Fibroblast of skin of left quadriceps (primary cell): ENCODE measurements at places on chromosomes 16 and 17.

GRCh38 chr17:13442361-13442760, 159.4 kb downstream of the HS3ST3A1 start:
- no peak for DNase-seq

GRCh38 chr17:1865252-1866037, 35.6 kb downstream of the RPA1 start:
- DNase-seq: no peak

- no peak for DNase-seq
Measured at GRCh38 chr17:82926716-82927115, 86.9 kb upstream of the ZNF750 start.

GRCh38 chr16:48236286-48236685, 7.8 kb upstream of the LONP2 start:
- no peak for DNase-seq

DNA sequence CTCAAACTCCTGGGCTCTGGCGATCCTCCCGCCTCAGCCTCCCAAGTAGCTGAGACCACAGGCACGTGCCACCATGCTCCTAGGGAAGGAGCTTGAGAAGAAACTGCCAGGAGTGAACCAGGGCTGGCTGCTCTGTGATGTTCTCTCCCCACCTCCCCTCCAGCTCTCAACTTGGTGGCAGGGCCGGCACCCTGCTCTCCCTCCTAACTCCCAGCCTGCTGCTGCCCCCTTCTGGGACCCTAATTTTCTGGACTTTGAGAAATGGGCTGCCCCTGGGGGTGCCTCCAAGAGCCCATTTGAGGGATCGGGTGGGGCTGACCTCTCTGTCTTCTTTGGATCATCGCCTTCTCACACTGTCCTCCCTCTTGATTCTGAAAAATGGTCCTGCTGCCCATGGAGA, 14.9 kb upstream of the STAT3 start:
- DNase-seq: no peak

DNA sequence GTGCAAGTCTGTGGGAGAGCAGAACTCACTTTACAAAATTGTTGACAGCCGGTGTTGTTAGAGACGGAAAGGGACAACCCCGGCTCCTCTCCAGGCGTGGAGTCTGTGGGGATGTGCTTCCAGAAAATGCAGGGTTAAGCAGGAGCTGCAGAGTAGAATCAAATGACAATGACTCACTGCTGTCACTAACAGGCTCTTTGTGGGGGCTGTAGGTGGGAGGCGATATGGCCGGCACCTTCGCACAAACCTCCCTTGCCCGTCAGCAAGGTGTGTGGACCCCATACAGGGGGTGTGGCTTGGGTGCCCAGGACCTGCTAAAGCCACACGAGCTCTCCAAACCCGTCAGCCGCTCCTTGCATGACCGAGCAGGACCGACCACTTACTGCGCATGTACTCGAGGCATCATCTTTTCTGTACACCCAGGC, 5.8 kb downstream of the PDK2 start:
- no peak for DNase-seq

DNA sequence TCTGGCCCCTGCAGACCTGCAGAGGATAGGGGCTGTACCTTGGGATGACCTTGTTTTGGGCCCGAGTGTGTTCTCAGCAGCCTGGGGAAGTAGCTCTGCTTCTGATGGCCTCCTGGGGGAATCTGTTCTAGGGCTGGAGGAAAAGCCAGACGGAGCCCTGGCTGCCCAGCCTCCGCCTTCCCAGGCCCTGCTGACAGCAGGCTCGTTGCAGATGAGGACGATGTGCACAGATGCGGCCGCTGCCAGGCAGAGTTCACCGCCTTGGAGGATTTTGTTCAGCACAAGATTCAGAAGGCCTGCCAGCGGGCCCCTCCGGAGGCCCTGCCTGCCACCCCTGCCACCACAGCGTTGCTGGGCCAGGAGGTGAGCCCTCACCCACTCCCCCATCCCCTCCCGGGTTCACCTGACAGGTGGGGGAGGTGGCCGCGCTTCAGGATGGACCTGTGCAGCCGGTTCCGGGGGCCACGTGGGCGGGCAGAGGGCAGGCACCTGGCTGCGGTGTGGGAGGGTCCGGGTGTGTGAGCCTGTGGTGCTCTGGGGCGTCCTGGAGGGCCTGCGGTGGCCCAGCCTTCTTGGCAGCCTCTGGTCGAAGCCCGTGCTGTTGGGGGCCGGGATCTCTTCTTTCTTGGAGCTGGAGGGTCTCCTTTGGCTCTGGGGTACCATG, 4.9 kb downstream of the E4F1 start:
- no peak for DNase-seq

GRCh38 chr17:6279659-6280058, 155.3 kb downstream of the AIPL1 start:
- no peak for DNase-seq
